Hematopoietic multipotent progenitor cell treated with erythropoietin and hydrocortisone succinate and interleukin-3 and kit ligand, for 4 days (in vitro differentiated cells): ENCODE measurements at places on chromosomes 4 and X.

GRCh38 chr4:139617702-139618490, 47.7 kb upstream of the MGST2 start:
- DNase-seq, result peak; percentile 41

- no peak for DNase-seq
These were observed 261.2 kb upstream of the GPC4 start for GRCh38 chrX:133676344-133677122.

GRCh38 chrX:140431521-140431920, 73.3 kb downstream of the SOX3 start:
- no peak for DNase-seq

- no peak for DNase-seq
These were observed 72.2 kb downstream of the ANAPC4 start for GRCh38 chr4:25449270-25449669.

- DNase-seq, result no peak
These were observed 13.2 kb upstream of the PCDH18 start for GRCh38 chr4:137545461-137545861.

DNA sequence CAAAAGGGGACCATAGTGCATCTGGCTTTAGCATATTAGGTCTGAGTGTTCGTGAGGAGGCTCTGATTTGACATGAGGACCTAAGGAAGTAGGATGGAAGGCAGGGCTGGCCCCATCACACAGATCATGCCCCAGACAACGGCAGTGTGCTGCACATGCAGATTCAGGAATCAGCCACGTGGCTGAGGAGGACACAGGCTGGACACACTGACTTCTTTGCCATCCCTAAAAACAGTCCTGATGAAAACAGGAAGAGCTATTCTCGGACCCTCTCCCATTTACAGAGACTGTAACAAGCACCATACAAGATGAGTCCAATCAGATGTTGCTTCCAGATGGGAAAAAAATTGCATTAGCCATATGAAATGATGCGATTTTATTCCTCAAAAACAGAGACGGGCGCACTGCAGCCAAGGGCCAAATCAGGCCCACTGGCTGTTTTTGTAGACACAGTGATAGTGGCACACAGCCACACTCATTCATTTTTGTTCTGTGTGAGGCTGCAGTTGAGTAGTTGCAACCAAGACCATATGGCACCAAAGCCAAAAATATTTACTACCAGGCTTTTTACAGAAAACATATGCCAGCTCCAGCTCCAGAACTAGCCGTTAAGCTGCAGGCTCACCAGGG, 41.0 kb downstream of the ACSL1 start:
- no peak for DNase-seq
